ENCODE measurements at places on chromosomes 5 and 9.

DNA sequence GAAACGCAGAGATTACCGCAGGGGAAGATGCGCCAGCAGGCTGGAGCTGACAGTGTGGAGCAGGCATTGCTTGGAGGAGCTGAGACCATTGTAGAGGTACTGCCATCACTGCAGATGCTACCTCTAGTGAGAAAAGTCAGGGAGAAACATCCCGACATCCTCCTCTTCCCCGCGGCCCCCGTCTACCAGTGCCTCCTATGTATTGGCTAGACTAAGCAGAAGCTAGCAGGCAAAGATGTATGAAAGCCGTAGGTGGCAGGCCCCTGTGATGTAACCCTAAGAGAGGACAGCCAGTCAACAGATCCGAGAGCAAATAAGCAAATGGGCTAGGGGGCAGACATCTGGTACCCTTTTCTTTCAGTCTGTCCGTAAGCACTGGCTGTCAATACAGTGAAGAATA, 115.5 kb upstream of the ACTBL2 start:
- no peak for DNase-seq

DNA sequence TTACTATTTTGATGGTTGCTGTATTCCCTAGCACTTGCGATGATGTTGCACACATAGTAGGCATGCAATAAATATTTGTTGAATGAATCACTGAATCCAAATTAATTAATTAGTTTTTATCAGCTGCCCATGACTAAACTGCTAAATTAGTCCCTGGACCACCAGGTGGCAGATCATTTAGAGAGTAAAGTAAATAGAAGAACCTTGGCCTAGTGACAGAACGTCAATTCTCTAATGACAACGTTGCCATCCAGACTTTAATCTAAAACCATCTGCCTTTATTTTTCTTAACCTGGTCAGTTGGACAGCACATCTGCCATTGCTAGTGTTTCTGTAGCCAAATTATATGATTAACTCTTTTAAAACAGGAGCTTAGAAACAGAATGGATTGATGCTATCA, 457.5 kb downstream of the KIF4B start:
- no peak for DNase-seq

DNA sequence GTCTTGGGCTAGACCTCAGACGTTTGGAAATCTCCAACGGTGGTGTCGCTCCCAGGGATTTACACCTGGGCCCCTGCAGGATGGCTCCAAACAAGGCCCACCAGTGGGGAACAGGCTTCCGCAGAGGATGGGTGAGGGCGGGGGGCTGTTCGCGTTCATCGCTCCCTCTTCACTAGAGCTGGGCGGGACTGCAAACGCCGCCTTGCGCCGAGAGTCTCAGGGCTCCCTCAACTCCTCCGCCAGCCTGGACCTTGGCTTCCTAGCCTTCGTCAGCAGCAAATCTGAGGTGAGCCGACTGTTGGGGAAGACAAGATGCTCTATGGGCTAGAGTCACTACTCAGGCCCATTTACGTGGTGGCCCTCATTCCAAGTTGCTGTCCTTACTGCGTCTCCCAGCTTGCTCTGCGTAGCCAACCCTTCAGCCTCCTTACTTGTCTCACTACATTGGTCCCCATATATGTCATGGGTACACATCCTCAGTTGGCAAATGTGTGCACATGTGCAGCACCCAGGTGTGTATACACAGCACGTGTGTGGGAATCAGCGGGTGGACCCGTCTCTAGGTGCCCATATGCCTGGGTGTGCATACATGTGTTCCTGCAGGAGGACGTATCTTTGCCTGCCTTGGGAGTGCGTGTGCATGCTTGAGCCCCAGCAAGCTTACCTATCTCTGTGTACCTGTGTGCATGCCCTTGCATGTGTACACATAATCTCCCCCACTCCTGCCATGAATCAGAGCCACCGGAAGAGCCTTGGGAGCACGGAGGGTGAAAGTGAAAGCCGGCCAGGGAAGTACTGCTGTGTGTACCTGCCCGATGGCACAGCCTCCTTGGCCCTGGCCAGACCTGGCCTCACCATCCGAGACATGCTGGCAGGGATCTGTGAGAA, 10.5 kb downstream of the RGS14 start:
- no peak for DNase-seq

DNA sequence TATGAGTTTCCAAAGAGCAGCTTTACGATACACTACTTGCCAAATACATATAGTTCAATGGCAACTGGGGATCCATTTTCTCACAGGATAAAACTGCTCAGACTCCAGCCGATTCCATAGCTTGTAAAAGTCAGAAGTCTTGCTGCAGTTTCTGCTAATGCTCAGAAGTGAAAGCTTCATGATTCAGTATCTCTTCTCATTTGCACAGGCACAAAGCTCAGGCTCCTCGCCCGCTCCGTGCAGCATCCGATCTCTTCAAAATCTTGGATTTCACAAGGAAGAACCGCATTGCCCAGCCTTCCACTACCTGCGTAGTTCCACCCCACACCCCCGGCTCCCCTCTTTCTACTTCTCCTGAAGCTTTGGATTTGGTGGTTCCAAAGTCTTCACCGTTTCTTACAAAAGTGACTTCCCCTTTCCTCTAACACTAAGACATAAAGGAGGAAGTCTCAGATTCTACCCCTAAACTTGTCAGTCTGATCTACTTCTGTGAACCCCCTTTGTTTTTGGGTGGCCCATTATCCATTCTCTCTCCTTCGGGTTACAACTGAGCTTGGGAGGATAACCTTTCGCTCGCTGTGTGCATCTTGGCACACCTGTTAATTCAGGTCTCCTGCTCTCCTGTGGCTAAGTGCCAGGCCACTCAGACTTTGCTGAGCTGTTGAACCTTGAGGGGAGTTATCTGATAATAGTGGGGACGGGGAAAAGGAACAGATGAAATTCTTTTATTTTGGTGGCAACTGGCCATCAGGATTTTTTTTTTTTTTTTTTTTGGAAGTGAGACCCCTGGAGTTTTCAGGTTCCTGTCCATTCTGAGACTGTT, 194.1 kb downstream of the GNA14 start:
- no peak for DNase-seq

DNA sequence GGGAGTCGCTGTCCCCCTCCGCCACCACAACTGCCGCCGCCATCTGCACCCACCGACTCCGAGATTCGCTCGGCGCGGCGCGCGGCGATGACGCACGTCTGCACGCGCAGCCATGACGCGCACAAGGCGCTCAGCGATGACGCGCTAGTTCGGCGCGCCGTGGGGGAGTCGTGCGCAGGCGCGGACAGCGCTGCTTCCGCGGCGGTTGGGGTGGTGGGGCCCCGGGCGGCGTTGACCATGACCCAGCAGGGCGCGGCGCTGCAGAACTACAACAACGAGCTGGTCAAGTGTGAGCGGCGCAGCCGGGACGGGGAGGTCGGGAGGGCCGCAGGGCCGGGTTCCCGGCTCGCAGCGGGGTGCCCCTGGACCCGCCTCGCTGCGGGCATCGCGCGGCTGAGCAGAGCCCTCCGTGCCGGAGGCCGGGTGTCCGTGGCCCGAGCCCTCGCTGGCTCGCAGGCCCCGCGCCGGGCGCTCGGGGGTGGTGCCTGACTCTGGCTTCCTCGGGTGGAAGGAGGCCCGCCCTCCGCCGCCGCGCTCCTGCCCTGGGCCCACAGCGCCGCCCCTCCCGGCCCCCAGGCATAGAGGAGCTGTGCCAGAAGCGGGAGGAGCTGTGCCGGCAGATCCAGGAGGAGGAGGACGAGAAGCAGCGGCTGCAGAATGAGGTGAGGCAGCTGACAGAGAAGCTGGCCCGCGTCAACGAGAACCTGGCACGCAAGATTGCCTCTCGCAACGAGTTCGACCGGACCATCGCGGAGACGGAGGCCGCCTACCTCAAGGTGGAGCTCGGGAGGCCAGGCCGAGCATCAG, at the start of the genes ANAPC2 and SSNA1:
Gene ANAPC2 (minus strand): TSS at position 71 of the 807 bp plus-strand sequence. CDS start 28 bp downstream, at position 43.
Gene SSNA1 (plus strand): TSS at position 187 of the 807 bp plus-strand sequence. CDS start 51 bp downstream, at position 238.
- DNase-seq = peak; percentile 97

GRCh38 chr5:78661691-78662090, 13.1 kb upstream of the LHFPL2 start:
- no peak for DNase-seq

DNA sequence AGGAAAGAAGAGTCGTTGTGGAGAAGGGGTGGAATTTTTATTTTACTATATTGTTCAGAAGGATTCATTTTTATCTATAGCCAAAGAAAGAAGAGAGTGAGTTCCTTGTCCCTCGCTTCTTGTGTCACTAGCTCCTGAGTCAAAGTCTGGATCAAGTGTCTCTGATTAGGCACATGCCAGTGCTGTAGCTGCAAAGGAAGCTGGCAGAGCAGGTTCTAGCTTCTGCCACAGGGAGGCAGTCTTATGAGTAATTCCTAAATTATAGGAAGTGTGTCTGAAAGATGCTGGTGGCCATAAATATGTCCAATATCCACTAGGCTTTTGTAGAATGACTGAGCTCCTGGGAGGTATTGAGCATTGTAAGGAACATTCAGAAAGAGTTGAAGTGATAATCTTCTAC, 84.7 kb downstream of the DOCK2 start:
- DNase-seq = no peak

DNA sequence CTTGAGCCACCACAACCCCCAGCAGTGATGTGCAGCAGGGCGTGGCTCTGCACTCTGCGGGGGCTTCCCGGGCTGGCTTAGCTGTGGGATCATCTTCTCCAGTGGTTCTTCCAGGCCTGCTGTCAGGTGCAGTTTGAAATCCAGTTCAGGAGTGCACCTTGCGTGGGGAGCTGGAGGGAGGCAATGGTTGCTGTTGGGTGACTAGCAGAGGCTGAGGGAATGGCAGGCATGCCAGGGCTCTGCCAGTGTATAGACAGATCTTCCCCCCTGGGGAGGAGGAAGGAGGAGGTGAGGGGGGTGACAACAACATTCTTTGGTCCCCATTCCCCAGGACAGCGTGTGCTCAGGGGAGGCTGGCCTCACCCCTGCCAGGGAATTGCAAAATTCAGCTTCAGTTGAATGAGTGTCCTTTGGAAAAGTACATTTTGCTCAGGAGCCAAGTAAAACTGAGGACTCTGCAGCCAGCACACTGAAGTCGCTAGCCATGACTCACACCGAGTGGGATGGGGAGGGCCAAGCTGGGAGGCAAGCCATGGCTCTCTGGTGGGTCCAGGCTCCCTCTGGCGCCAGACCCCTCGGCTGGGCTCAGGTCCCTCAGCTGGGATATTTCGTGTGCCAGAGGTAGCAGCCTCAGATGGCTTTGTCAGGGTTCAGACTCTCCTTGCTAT, 35.0 kb downstream of the ERGIC1 start:
- no peak for DNase-seq

DNA sequence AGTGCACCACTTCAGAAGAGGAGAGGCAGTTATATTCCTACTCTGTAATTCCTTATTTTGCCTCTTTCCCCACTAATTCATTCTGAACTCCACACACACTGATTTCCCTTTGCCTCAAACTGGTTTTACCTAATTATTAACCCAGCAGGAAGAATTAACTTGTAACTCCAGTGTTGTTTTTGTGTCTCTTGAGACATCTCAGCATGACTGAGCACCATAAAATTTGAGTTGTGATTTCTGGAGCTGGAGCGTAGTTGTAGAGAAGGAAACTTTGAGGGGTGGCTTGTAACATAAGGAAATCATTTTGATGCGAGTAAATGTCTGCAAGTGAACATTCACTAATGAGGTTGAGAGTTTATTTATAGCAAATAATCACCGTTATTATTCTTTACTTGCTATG, 265.2 kb downstream of the TMEM38B start:
- DNase-seq = no peak

- DNase-seq = no peak
These were observed 49.0 kb downstream of the OLFM1 start for GRCh38 chr9:135136481-135136880.

DNA sequence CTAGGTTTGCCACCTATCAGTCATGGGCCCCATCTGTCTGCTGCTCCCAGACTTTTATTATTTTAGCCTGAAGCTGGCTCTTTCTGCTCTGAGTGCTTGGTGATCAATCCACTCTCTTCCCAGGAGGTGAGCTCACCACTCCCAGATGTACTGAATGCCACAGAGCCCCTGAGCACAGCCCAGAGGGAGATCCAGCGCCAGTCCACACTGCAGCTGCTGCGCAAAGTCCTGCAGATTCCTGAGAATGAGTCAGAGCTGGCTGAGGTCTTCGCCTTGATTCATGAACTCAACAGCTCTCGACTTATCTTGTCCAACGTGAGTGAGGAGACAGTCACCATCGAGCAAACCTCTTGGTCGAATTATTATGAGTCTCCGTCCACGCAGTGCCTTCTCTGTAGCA, 36.0 kb downstream of the HMGXB3 start:
- no peak for DNase-seq

GRCh38 chr9:107155244-107155817, 127.7 kb upstream of the RAD23B start:
- no peak for DNase-seq

GRCh38 chr9:109254317-109254716, 66.5 kb downstream of the EPB41L4B start:
- no peak for DNase-seq

- no peak for DNase-seq
These were observed 497.0 kb downstream of the DTWD2 start for GRCh38 chr5:118491351-118491750.

DNA sequence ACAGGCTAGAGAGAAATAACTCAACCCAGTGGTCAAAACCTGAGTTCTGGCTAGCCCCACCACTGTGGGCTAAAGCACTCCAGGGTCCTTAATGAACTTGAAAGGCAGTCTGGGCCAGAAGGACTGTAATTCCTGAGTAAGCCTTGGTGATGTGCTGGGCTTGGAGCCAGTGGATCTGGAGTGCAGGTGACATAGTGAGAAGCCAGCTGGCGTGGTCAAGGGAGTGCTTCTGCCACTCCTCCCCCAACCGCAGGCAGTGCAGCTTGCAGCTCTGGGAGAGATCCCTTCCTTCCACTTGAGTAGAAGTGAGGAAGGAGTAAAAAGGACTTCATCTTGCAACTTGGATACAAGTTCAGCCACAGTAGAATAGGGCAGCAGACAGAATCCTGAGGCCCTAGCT, 424.0 kb downstream of the CDH18 start:
- no peak for DNase-seq

- no peak for DNase-seq
These were observed 17.0 kb upstream of the MOCS2 start for GRCh38 chr5:53126521-53126920.

DNA sequence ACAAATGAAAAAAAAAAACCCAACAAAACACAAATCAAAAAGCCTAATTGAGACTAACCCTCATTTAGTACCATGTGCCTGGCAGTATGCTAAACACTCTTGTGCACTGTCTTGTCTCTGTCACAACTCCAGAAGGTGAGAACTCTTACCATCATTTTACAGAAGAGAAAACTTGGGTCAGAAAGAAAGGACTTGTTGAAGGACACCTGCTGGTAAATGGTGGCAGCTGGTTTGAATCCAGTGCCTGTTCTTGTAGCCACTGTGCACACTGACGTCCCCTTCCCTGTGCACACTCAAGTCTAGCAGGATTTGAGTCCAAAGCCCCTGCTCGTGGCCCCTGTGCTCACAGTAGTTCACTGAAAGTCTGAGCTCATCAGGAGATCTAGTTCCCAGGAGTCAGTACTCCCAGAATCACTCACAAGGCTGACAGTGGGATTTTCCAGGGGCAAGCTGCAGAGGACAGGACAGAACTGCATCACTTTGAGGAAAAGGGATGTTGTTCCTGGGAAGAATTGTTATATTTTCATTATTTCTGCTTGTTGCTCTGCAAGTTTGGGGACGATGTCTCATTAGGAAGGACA, 43.0 kb upstream of the HSD17B4 start:
- DNase-seq = no peak
